ENCODE measurements at places on chromosomes 11 and 22.

GRCh38 chr11:130192845-130193267 is 33.3 kb downstream of the ST14 start:
- no peak overlapping the region for H3K27ac ChIP-seq
- DNase-seq = no peak
- H3K36me3 ChIP-seq = no peaks in the 10 kb centered on the region
- H3K27me3 ChIP-seq = no peaks in the 10 kb centered on the region
- H3K4me1 ChIP-seq = no peaks in the 10 kb centered on the region

- no peak for DNase-seq
- no peak overlapping the region for H3K27ac ChIP-seq
- no peaks in the 10 kb centered on the region for H3K27me3 ChIP-seq
- no peak overlapping the region for H3K4me3 ChIP-seq
- H3K4me1 ChIP-seq = no peaks in the 10 kb centered on the region
These were observed 15.5 kb downstream of the NTM start for GRCh38 chr11:131385763-131386390.

DNA sequence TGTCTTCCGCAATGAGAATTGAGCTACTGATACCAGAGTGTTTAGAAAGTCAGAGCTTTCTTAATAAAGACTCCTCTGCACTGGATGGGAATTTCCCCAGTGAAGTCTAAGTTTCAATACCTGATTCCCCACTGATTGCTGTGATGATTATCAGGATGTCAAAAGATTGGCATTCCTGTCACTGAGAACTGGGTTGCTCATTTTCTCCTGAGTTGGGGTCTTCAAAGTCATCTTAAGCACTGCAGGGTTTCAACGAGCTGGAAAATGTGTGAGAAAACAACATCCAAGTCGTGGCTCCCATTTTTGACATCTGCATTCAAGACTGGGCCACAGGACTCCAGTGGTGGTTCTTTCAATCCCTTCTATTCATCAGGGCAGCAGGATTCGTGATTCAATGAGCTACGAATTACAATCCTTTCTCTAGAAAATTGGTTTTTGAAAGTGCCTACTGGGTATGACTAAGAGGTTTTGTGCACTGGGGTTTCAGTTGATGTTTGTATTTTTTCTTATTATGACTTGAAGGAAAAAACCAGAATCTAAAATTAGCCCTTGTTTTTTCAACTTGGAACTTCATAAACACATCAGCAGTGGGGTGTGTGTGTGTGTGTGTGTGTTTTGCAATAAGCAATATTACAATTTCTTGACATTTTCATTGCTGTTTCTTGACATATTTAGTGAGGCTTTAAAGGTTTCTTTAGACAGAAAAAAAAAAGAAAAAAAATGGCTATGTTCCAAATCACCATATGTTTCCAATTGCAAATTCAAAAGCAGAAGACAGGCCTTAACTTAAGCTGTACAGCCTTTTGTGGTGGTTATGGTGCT is 233.0 kb downstream of the FAM76B start:
- no peaks in the 10 kb centered on the region for H3K36me3 ChIP-seq
- no peak overlapping the region for H3K27ac ChIP-seq
- H3K4me1 ChIP-seq = no peaks in the 10 kb centered on the region
- no peak for DNase-seq
- H3K4me3 ChIP-seq = no peak overlapping the region

DNA sequence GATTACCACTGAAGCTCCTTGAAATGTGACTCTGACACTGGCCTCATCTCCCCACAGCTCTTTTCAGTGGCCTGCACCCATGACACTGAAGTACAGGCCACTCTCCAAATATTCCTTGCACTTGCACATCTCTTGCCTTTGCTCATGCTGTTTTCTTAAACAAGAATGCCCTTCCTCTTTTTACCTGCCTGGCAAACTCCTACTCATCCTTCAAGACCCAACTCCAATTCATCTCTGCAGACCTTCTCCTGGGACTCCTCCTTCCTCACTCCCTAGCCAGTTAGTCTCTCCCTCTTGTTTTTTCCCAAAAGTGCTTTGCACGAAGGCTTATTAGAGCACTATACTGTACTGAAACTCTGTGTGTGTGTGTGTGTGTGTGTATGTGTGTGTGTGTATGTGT is 2.6 kb downstream of the KCNE3 start:
- H3K36me3 ChIP-seq = peaks cover 2% of the 10 kb centered on the region
- no peaks in the 10 kb centered on the region for H3K4me1 ChIP-seq
- H3K4me3 ChIP-seq = no peak overlapping the region
- no peak overlapping the region for H3K27ac ChIP-seq

GRCh38 chr22:36839356-36840073 is 21.3 kb upstream of the NCF4 start:
- peaks cover 49% of the 10 kb centered on the region for H3K27me3 ChIP-seq
- H3K36me3 ChIP-seq = no peaks in the 10 kb centered on the region
- DNase-seq = no peak
- no peaks in the 10 kb centered on the region for H3K4me1 ChIP-seq
- no peak overlapping the region for H3K4me3 ChIP-seq

GRCh38 chr11:131888230-131888855 is 517.9 kb downstream of the NTM start:
- H3K4me1 ChIP-seq = no peaks in the 10 kb centered on the region
- H3K27ac ChIP-seq = no peak overlapping the region
- no peak overlapping the region for H3K4me3 ChIP-seq

GRCh38 chr11:6360183-6360582 is 30.1 kb upstream of the SMPD1 start:
- no peaks in the 10 kb centered on the region for H3K36me3 ChIP-seq
- no peaks in the 10 kb centered on the region for H3K4me1 ChIP-seq
- no peak for DNase-seq
- no peak overlapping the region for H3K27ac ChIP-seq
- H3K4me3 ChIP-seq = no peak overlapping the region

DNA sequence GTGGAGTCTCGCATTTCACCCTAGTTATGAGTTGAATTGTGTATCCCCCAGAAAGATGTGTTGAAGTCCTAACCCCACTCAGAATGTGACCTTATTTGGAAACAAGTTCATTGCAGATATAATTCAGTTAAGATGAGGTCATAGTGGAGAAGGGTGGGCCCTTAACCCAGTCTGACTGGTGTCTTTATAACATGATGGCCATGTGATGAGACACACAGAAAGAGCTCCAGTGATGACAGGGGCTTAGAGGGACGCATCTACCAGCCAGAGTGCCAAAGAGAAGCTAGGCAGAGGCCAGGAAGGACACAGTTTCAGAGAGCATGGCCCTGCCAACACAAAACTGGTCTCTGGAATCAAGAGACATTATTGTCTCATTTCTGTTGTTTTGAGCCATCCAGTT is 50.3 kb downstream of the LARGE1 start:
- H3K27ac ChIP-seq = no peak overlapping the region
- H3K4me1 ChIP-seq = no peaks in the 10 kb centered on the region
- H3K36me3 ChIP-seq = no peaks in the 10 kb centered on the region
- H3K4me3 ChIP-seq = no peak overlapping the region
- H3K27me3 ChIP-seq = no peaks in the 10 kb centered on the region

GRCh38 chr22:49903322-49904039 is 14.8 kb downstream of the ALG12 start:
- H3K36me3 ChIP-seq = peaks cover 20% of the 10 kb centered on the region
- no peak overlapping the region for H3K4me3 ChIP-seq

- no peak for DNase-seq
- H3K4me3 ChIP-seq = no peak overlapping the region
- H3K27ac ChIP-seq = no peak overlapping the region
These were observed 38.5 kb upstream of the GRAMD4 start for GRCh38 chr22:46581538-46582244.

- peaks cover 9% of the 10 kb centered on the region for H3K4me1 ChIP-seq
- peaks cover 99% of the 10 kb centered on the region for H3K27me3 ChIP-seq
- H3K27ac ChIP-seq = no peak overlapping the region
- H3K36me3 ChIP-seq = no peaks in the 10 kb centered on the region
- no peak overlapping the region for H3K4me3 ChIP-seq
- no peak for DNase-seq
These were observed 6.0 kb downstream of the PKNOX2 start for GRCh38 chr11:125170510-125171031.

DNA sequence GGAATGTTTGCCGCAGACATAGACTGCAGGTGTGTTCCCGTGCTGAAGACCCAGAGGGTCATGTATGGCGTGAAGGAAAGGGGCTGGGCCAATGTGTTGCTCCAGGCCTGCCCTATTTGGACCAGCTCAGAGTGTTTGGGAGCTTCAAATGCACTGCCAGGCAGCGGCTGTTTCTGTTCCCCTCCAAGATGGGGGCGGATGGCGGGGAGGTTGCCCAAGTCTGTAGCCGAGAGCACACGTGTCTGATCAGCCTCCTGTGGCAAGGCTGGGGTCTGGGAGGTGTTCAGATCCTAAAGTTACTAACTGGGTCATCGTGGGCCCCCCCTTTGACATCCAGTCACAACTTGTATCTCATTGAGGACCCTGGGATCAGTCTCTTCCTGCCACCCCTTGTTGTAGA is 45.5 kb downstream of the CACNA1I start:
- peaks cover 14% of the 10 kb centered on the region for H3K27me3 ChIP-seq
- H3K4me3 ChIP-seq = no peak overlapping the region
- H3K36me3 ChIP-seq = peaks cover 3% of the 10 kb centered on the region
- H3K27ac ChIP-seq = no peak overlapping the region
- H3K4me1 ChIP-seq = peaks cover 17% of the 10 kb centered on the region

DNA sequence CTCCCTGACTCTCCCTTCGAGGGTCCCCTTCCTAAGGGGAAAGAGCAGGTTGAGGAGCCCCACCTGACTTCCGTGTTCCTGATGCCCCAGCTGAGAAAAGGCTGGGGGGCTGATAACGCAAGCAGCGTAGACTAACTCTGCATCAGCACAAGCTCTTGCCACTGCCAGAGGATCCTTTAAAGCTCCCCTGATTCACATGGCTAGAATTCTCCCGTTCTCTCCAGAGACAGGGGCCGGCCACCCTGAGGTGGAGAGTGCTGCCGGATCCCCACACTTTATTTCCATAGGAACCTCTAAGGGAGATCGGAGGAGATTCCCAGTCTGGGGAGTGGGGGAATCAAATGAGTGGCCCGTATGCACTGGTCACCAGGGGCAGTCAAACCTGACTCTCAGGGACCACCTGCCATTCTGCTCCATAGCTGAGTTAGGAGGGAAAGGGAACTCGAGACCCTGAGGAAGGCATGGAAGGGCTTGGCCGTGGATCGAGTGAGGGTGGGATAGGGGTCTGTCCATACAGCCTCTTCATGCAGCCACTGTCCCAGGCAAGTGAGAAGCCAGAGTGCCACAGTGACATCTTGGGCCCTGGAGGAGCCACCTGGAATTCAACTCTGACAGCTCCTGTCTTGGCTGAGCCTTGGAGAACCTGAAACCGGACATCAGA is 1.4 kb upstream of the VSIG10L2 start:
- peaks cover 8% of the 10 kb centered on the region for H3K4me1 ChIP-seq
- no peak for DNase-seq
- H3K4me3 ChIP-seq = no peak overlapping the region
- peaks cover 2% of the 10 kb centered on the region for H3K36me3 ChIP-seq

- no peaks in the 10 kb centered on the region for H3K4me1 ChIP-seq
- H3K27ac ChIP-seq = no peak overlapping the region
- H3K27me3 ChIP-seq = no peaks in the 10 kb centered on the region
- H3K4me3 ChIP-seq = no peak overlapping the region
These were observed 2.3 kb upstream of the APOA4 start for GRCh38 chr11:116825434-116825833.

DNA sequence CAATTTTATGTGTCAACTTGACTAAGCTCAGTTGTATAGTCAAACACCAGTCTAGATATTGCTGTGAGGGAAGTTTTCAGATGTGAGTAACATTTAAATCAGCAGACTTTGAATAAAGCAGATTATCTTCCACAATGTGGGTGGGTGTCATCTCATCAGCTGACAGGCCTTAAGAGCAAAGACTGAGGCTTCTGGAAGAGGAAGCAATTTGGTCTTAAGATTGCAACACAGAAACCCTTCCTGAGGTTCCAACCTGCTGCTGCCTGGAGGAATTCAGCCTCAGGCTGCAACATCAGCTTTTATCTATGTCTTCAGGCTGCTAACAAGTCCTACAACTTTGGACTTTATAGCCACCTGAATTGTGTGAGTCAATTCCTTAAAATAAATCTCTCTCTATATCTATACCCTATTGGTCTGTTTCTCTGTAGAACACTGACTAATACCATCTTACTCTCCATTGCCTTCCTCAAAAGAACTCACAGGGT is 277.2 kb upstream of the PLET1 start:
- DNase-seq = no peak
- no peaks in the 10 kb centered on the region for H3K36me3 ChIP-seq
- H3K27me3 ChIP-seq = peaks cover 68% of the 10 kb centered on the region
- no peak overlapping the region for H3K27ac ChIP-seq
- no peaks in the 10 kb centered on the region for H3K4me1 ChIP-seq

DNA sequence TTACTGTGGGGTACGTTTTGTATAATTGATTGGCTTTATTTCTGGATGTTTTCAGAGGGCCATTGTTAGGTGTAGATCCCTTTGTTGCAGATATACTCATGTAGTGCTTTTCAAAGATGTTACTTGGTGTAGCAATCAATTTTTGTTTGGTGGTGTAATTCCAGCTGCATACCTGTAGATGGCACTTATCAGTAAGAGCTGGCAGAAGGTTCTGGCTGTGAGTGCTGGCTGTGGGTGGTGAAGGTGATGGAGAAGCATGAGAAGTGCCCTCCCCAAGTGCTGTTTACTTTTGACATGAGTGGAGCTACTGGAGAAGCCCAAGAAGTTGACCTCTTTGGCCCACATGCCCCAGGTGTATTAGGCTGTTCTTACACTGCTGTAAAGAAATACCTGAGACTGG is 1074.9 kb downstream of the FAM181B start:
- H3K4me1 ChIP-seq = no peaks in the 10 kb centered on the region
- H3K27ac ChIP-seq = no peak overlapping the region
- H3K36me3 ChIP-seq = no peaks in the 10 kb centered on the region
- H3K4me3 ChIP-seq = no peak overlapping the region
- H3K27me3 ChIP-seq = peaks cover 43% of the 10 kb centered on the region

DNA sequence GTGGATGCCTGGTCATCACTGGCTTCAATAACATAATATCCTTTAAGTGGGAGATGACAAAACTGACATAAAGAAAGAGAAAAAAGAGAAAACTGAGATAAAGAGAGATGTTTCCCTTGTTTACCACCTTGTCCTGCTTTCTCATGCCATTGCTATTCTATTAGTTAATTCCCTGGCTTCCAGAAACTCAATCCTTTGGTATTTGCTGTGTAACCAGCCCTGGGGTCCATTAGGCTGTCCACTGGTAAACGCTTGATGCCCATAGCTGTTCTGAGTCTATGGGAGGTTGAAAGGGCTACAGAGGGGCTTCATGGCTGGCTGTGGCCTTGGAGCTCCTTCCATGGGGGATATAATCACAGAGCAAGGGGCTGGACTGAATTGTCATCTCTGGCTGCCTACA is 243.4 kb upstream of the PLET1 start:
- H3K4me1 ChIP-seq = no peaks in the 10 kb centered on the region
- no peak for DNase-seq
- H3K4me3 ChIP-seq = no peak overlapping the region
- H3K27me3 ChIP-seq = peaks cover 75% of the 10 kb centered on the region
- no peaks in the 10 kb centered on the region for H3K36me3 ChIP-seq
- H3K27ac ChIP-seq = no peak overlapping the region
